ENCODE measurements at places on chromosomes 7 and 10. TPM values are rescaled to one million over a fixed set of nuclear protein-coding genes. Genes with fewer than 3 reads are reported as not detected.

Gene IQUB
- 0.81 TPM for total RNA-seq

Gene CLRN3
- total RNA-seq: not detected

Gene SPDYE5
- total RNA-seq: not detected

Gene CRYGN
- total RNA-seq: 0.18 TPM

Gene PGAM2
- 0.65 TPM for total RNA-seq

Gene GIMAP2
- total RNA-seq: 1.7 TPM

Gene SPDYE8
- not detected for total RNA-seq

Gene GBX1
- not detected for total RNA-seq

Gene EPHA1
- total RNA-seq: 7.4 TPM

Gene GPR26
- not detected for total RNA-seq
